ENCODE measurements at places on chromosomes 6 and 20. TPM values are rescaled to one million over a fixed set of nuclear protein-coding genes. Genes with fewer than 3 reads are reported as not detected.

The CGA gene
- not detected for total RNA-seq

The TINAG gene
- total RNA-seq, result not detected

DNA sequence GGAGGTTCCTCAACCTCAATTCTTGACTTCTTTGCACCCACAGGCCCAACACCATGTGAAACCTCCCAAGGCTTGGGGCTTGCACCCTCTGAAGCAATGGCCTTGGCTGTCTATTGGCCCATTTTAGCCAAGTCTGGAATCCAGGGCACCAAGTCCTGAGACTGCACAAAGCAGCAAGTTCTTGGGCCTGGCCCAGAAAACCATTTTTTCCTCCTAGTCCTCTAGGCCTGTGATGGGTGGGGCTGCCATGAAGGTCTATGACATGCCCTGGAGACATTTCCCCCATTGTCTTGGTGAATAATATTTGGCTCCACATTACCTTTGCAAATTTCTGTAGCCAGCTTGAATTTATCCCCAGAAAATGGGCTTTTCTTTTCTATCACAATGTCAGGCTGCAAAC lies 849.6 kb upstream of the MANEA start:
- no peak for DNase-seq

DNA sequence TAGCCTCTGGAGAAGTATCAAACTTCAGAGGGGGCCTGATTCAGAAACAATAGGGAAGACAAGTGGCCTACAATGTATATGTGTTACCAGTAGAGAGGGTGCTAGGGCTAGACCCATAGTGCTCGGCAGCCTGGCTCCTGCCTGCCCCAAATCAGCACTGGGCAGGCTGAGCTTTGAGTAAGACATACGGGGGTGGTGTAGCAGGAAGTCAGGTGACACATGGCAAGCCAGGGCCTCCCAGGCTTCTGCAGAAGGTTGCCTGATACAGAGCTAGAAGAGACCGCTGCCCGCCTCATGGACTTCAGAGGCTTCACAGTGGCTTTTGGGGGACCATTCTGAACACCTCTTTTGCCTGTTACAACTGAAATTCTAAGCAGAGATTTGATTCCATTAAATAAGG lies 43.4 kb downstream of the RALY start:
- DNase-seq, result no peak

DNA sequence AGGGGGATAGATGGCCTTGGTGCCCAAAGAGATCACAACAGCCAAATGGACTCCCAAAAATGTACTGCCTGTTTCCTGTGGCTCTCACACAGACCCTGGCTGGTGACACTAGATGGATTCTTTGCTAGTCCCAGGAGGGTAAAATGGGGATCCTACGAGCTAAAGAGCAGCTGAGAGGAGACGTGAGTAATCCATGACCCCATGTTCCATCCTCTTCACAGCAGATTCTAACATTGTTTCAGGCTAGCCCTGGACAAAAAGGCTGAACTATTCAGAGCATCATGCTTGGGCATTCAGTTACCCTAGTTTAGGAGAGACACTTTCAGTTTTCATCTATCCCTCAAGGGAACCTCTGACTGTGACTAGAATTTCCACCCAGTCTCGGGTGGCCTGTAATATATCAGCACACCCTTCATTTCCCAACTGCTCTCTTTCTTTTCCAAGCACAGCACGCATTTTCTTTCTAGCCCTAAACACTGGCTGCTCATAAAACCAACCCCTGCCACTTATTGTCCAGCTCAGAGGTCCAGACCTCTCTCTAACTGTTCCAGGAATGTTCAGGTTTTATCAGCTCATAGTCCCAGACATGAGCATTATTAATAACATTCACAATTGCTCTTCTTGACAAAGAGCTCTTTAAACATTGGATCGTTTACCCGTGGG lies 48.5 kb downstream of the SLC22A1 start:
- DNase-seq, result no peak

The ACSS1 gene
- not detected for total RNA-seq

All from endodermal cell (in vitro differentiated cells).